ENCODE measurements at places on chromosomes 16 and 17. TPM values are rescaled to one million over a fixed set of nuclear protein-coding genes. Genes with fewer than 3 reads are reported as not detected.

C17orf107 gene
- 0.44 TPM for polyA plus RNA-seq

SLC5A10 gene
- not detected for polyA plus RNA-seq

- H3K27me3 ChIP-seq: no peaks in the 10 kb centered on the region
- H3K27ac ChIP-seq: no peak overlapping the region
- no peak overlapping the region for H3K4me3 ChIP-seq
- peaks cover 35% of the 10 kb centered on the region for H3K4me1 ChIP-seq
Measured at GRCh38 chr17:7016886-7017826, 4.7 kb downstream of the RNASEK start.

GRCh38 chr17:2943981-2944380 lies 119.4 kb downstream of the OR1D5 start:
- H3K4me3 ChIP-seq: no peak overlapping the region
- no peaks in the 10 kb centered on the region for H3K27me3 ChIP-seq
- no peak overlapping the region for H3K27ac ChIP-seq
- peaks cover 3% of the 10 kb centered on the region for H3K36me3 ChIP-seq
- peaks cover 13% of the 10 kb centered on the region for H3K4me1 ChIP-seq

- no peaks in the 10 kb centered on the region for H3K36me3 ChIP-seq
Measured at GRCh38 chr17:68195667-68196393, 52.0 kb upstream of the AMZ2 start.

GRCh38 chr17:16325964-16326363 lies 27.3 kb downstream of the CENPV start:
- H3K36me3 ChIP-seq: peaks cover 11% of the 10 kb centered on the region
- no peak overlapping the region for H3K4me3 ChIP-seq
- DNase-seq: no peak
- no peak overlapping the region for H3K27ac ChIP-seq

DNA sequence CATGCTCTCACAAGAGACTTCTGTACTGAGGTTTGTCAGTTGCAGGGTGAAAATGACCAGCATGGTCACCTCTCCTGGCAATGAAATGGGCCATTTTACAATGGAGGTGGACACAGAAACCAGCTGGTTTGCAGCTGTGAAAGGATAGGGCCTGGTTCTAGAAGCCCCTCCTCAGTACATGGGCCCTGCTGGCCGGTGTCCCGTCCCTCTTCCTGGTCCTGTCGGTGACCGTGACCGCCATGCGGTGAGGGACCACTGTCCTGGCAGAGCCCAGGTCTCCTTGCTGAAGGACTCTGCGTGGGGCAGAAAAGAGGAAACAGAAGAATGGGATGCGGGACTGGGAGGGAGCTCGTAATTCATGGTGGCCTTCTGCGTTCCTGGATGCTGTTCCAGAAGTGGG lies 76.0 kb upstream of the ZNF423 start:
- DNase-seq: no peak
- H3K27me3 ChIP-seq: no peaks in the 10 kb centered on the region
- no peak overlapping the region for H3K4me3 ChIP-seq

GRCh38 chr17:75270218-75270965 lies 639 bp downstream of the MIF4GD start:
- H3K27me3 ChIP-seq: no peaks in the 10 kb centered on the region
- H3K4me3 ChIP-seq: peak overlapping the region; percentile 82
- peaks cover 24% of the 10 kb centered on the region for H3K4me1 ChIP-seq
- peaks cover 12% of the 10 kb centered on the region for H3K36me3 ChIP-seq
